KBM-7 (cell line): ENCODE measurements at places on chromosomes 5 and 9.

GRCh38 chr5:83726912-83727311 is 6.3 kb upstream of the HAPLN1 start:
- no peak for DNase-seq

- no peak for DNase-seq
Measured at GRCh38 chr5:32326216-32326772, 13.6 kb upstream of the MTMR12 start.

GRCh38 chr5:24225051-24225450 is 419.7 kb downstream of the CDH10 start:
- no peak for DNase-seq

DNA sequence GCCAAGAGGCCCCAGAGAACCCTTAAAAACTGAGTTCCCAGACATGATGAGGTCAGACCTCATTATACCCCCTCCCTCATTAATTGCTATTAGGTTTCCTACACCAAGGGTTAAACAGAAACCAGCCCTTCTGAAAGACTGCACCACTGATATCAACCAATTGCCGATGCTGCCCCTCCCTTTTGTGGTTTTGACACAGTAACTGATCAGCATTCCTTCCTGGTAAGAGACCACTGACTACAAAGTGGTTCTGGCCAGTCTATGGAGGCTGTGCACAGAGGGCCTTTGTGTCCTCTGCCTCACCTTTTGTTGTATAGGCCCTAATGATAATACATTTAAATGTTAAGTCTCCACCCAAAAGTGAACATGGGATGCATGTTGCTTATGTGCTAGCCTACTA is 201.5 kb downstream of the FRMD3 start:
- DNase-seq = no peak

- DNase-seq = no peak
Measured at GRCh38 chr9:91066042-91066415, 264.4 kb downstream of the SYK start.

- DNase-seq = no peak
Measured at GRCh38 chr9:136084063-136084944, 10.8 kb downstream of the NACC2 start.

DNA sequence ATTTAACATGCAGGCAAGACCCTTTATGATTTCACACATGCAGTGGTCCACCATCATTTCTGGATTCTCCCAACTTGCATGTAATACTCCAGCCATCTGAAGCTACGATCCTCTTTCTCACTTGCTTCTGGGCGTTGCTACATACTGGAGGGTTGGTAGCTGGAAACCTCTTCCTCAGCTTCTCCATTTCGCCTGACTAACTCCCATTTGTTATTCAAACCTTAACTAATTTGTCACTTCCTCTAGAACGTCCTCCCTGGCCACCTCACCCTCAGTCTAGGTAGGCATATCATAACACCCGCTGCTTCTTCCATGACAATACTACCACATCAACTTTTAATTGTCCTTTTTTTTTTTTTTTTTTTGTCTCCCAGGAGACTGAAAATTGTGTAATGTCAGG is 72.6 kb upstream of the EQTN start:
- DNase-seq = peak; percentile 40

DNA sequence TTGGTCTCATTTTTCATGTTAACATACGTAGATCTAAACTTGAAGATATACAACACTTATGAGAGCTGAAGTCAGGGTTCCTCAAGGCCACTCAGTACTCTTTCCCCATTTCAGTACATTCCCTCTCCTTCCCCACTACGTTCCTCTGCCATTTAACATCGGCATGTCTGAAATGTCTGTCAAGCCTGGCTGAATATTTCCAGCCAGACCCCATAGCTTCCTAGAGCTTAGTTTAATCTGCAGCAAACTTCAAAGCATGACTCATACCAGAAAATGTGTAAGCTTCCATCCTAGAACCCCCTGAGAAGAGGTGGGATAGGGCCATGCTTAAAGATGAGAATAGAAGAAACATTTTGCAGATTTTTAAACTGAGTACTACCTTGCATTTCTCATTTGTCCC is 6.2 kb downstream of the GZMA start:
- no peak for DNase-seq

DNA sequence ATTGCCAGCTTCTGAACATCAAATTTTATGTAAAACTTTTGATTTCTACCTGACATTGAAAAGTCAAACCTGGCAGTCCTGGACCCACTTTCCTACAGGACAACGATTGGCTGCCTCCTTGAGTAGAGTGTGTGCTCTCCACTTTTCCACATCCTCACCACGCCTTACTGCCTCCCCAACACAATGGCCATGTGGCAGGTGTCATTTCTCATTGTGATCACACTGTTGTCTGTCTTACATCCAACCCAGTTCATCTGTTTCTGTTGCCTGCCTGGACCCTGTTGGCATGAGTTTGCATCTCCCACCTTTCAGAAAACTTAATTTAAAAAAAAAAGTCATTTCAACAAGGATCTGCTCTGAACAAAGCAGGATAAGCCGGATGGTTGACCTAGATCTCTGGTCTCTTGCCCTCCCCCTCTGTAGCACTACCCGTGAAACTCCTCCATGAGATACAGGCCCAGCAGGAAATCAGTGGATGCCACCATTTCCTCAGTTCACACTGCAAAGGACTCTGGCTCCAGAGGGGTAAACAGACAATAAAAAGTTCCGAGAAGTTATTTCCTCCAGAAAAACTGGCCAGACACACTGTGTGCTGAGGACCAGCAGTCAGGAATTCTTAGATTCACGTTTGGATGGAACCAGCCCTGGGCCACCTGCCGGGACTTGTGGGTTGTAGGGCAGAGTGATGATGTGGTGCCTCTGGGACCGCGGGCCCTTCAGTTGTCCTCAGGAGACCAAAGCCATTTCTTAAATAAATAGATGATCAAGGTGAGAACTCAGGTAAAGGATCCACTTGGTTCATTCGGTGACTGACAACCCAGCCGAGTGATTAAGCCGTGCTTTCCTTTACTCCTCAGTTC is 48.6 kb downstream of the AMBP start:
- no peak for DNase-seq

DNA sequence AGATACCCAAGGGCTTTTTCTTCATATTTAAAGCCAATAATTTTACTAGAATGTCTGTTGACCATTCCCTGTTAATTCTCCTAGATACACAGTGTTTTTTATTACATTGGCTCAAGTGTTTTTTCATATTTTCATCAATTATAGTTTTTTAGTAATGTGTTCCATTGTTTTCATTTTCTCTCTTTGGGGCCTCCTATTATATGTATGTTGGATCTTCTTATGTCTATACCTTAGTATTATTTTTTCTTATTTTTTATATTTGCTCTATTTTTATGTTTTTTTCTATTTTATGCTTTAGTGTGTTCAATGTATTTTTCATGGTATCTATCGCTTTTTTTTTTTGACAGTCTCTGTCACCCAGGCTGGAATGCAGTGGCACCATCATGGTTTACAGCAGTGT is 7.5 kb downstream of the KIAA1958 start:
- DNase-seq = no peak

DNA sequence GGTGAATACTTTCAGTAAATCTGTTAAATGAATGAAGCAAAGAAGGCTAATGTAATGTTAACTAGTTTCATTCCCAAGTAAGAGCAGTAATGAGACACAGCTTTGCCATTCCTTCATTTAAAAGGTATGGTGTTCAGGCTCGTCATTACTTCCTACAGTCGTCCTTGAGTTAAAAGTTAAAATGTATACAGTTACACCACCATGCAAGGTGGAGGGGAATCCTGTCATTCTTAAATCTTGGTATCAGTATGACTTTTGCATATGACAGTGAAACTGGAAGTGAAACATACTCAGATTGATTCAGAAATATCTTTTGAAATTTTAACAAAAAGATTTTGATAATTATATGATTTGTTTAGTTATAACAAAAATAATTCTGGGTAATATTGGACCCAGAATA is 25.9 kb downstream of the MTRR start:
- DNase-seq = no peak

DNA sequence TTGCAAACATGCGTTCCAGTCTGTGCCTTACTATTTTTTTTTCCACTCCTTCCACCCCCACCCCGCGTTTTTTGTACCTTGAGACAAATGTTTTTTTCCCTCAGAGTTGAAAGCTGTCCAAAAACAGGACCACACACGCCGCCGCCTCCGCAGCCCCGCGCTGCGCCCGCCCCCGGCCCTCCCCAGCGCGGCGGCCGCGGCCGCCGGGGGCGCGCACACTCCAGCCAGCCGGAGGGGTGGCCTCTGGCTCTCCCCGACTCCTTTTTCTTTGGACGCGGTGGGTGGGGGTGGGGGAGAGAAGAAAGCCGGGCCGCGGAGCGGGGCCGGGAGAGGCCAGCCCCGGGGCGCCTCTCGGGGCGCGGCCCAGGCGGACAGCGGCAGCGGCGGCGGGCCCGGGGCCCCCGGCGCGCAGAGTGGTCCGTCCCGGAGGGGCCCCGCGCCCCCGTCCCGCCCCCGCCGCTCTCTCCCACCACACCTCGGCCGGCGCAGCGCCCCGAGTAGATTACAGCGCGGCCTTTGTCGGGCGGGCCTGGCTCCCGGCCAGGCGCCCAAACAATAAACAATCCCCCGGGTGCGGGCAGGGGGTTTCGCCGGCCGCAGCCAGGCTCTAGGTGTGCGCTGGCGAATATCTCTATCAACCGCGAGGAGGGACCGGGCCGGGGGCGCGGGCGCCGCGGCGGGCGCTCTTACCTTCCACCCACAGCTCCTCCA is 10.9 kb downstream of the PTCH1 start:
- DNase-seq = no peak

- no peak for DNase-seq
Measured at GRCh38 chr5:6899221-6899620, 186.0 kb downstream of the TENT4A start.

DNA sequence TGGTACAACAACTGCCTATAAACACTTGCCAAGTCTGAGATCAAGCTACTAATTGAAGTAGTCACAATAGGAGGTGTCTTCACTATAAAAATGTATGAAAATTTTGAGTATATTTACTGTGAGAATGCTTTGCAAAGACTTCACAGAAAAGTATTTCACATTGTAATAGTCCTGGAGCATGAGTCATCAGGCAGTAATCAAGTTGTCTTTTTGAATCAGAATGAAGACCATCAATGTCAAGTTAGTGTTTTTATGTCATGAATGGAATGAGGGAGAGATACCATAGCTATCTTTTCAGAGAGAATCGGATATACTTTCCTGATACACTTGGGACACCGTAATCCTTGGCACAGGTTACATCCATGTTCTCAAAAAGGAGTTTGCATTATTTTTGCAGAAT is 466.9 kb upstream of the ARRDC3 start:
- no peak for DNase-seq
